ENCODE measurements at places on chromosomes 2 and 18. TPM values are rescaled to one million over a fixed set of nuclear protein-coding genes. Genes with fewer than 3 reads are reported as not detected.

The DUSP11 gene
- 24.5 TPM for total RNA-seq

The RAD51AP2 gene
- total RNA-seq, result 0.32 TPM

The CDH2 gene
- total RNA-seq, result 0.18 TPM

GRCh38 chr2:150532879-150533278, 45.4 kb upstream of the RND3 start:
- no peaks in the 10 kb centered on the region for H3K36me3 ChIP-seq
- no peaks in the 10 kb centered on the region for H3K27me3 ChIP-seq
- no peak for DNase-seq
- peaks cover 6% of the 10 kb centered on the region for H3K4me1 ChIP-seq

- H3K27me3 ChIP-seq, result no peaks in the 10 kb centered on the region
- DNase-seq, result no peak
- no peaks in the 10 kb centered on the region for H3K36me3 ChIP-seq
- no peak overlapping the region for H3K27ac ChIP-seq
- no peak overlapping the region for H3K4me3 ChIP-seq
- no peaks in the 10 kb centered on the region for H3K4me1 ChIP-seq
Observed at GRCh38 chr2:31028417-31028816, 109.8 kb downstream of the GALNT14 start.

DNA sequence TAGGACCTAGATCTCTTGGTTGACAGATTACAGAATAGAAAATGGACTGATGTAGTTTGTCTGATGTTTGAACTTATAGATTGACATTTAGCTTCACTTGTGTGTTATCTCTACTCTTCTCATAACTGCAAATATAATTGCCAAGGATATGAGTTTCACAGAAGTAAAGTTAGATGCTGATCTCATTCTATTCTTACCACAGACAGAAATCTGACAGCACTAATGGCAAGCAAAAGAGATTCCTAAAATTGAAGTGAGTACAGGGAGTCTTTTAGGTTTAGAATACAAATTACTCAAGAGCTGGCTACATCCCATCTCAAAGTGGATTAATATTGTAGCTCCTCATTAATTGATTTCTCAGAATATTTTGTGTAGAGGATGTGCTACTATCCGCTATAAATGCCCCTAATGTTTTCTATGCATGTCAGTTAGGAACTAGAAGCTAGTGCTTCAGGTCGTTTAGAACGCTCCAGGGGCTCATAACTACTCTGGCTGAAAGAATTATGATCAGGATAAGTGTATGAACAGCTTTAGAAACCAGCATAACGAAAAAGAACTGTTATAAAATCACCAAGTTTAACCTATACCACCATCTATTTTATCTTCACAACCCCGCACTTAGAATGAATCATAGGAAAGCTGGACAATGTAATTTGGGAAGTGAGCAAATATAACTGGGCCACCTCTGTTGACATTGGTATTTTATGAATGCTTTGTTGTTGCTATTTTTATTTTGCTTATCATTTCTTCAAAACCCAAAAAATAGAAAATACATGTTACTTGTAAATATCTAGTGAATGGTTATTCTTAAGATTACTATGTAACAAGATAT, 378.8 kb upstream of the REG3G start:
- no peak for DNase-seq
- no peaks in the 10 kb centered on the region for H3K36me3 ChIP-seq
- H3K27me3 ChIP-seq, result no peaks in the 10 kb centered on the region
- H3K4me1 ChIP-seq, result no peaks in the 10 kb centered on the region
- no peak overlapping the region for H3K27ac ChIP-seq

- no peak overlapping the region for H3K4me3 ChIP-seq
- no peak for DNase-seq
- H3K27me3 ChIP-seq, result peaks cover 4% of the 10 kb centered on the region
Observed at GRCh38 chr2:190929919-190930318, 49.3 kb downstream of the GLS start.

DNA sequence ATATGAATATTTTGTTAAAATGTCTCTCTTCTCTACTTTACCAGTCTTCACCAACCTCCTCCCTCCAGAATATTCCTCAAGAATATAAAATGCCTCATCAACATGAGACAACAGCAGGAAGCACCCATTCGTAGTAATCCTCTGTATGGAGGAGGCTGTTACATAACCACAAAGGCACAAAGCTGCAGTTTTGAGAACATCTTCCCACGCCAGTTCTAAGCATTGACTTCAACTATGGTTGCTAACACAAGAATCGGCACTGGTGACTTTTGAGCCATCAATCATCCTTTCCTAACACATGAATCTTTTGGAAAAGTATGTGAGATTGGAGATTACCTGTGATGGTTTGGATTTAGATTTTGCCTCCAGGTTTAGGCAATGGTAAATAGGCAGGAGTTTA, 54.9 kb upstream of the CYP1B1 start:
- no peaks in the 10 kb centered on the region for H3K4me1 ChIP-seq
- no peak overlapping the region for H3K27ac ChIP-seq
- H3K27me3 ChIP-seq, result no peaks in the 10 kb centered on the region
- H3K36me3 ChIP-seq, result no peaks in the 10 kb centered on the region

- H3K36me3 ChIP-seq, result no peaks in the 10 kb centered on the region
Observed at GRCh38 chr18:79664525-79665125, 15.0 kb upstream of the CTDP1 start.

GRCh38 chr18:51630706-51631105, 433.2 kb upstream of the MEX3C start:
- H3K4me3 ChIP-seq, result no peak overlapping the region
- no peak for DNase-seq
- H3K36me3 ChIP-seq, result no peaks in the 10 kb centered on the region
- no peak overlapping the region for H3K27ac ChIP-seq
- no peaks in the 10 kb centered on the region for H3K27me3 ChIP-seq

GRCh38 chr2:72082021-72082601, 65.6 kb downstream of the CYP26B1 start:
- no peaks in the 10 kb centered on the region for H3K36me3 ChIP-seq
- DNase-seq, result no peak
- peaks cover 8% of the 10 kb centered on the region for H3K4me1 ChIP-seq
- H3K27me3 ChIP-seq, result no peaks in the 10 kb centered on the region
- H3K27ac ChIP-seq, result no peak overlapping the region

GRCh38 chr2:138600732-138601457, 99.3 kb downstream of the SPOPL start:
- H3K27me3 ChIP-seq, result no peaks in the 10 kb centered on the region
- H3K4me1 ChIP-seq, result no peaks in the 10 kb centered on the region
- H3K4me3 ChIP-seq, result no peak overlapping the region
- H3K36me3 ChIP-seq, result no peaks in the 10 kb centered on the region
- no peak for DNase-seq

DNA sequence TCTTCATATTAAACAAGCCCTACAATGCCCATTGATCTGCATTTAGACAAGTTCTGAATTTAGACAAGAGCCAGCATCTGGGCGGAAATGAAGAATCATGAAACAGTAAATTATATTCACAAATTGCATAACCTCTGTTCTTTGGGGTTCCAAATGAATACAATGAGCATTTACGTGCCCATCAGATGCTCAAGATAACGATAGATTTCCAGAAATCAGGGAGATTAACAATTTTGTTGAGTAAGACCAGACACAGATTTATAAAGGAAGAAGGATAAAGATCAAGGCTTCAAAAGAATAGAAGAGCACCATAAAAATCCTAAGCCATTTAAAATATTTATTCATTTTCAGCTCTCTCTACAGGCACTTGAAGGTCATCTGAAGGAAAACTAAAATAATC, 59.7 kb upstream of the CDH20 start:
- H3K4me3 ChIP-seq, result no peak overlapping the region
- H3K36me3 ChIP-seq, result no peaks in the 10 kb centered on the region
- no peaks in the 10 kb centered on the region for H3K4me1 ChIP-seq
- no peaks in the 10 kb centered on the region for H3K27me3 ChIP-seq
- DNase-seq, result no peak

Measured in esophagus squamous epithelium (tissue), 5 donors.